ENCODE measurements at places on chromosomes 11 and 22.

DNA sequence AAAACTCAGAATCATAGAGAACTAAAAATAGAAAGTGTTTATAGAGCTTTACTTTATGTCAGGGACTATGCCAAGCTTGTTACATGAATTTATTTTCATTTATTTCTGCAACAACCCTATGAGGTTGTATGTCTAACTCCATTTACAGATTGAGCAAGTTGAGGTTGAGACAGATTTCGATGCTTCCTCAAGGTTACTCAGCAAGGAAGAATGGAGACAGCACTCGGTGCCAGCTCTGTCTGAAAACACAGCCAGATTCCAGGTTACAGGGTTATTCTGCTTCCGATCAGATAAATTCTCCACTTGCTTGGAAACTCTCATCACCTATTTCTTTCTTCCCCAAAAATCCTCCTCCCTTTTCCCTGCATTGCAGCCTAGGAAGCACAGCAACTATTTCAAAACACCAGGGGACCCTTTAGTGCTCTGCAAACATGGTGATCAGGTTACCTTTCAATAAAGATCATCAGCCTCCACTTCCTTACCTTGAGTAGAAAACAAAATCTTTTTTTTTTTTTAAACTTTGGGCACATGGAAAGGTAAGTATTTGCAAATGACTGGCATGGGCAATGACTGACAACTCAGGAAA lies 7.0 kb downstream of the MMP3 start:
- DNase-seq: no peak

DNA sequence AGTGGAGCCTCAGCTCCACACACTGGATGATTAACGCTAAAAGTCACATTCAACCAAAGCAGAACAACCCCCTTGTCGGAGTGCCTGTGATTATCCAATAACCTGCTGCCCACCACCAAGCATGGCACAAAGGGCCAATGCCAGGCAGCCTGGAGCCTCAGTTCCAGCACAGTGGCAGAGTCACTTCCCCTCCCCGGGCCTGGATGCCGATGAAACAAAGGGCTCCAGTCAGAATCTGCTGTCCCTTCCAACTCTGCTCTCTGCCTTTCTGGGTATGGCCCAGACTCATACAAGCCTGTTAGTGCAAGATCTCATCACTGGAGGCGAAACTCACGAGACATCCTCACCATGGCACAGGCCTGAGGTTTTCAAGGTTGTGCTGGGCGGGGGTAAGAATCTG lies 52.1 kb downstream of the CLTCL1 start:
- DNase-seq: no peak

DNA sequence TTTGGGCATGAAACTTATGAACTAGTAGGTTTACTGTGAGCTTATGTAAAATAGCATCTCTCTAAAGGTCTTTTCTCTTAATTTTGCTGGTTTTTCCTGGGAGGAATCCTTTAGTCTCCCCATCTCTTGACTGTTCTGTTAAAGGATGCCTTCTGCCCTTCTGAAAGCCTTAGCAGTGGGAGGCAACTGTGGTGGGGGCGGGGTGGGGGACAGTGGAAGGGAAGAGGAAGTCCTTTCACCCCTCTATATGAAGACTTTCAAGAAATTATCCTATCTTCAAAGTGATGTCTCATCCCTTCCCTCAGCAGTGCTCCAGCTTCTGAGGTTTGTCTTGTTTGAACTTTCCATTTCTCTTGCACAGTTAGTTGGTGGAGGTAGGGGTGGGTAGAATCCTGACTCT lies 73.1 kb downstream of the ELP4 start:
- DNase-seq: no peak

GRCh38 chr11:114192841-114193389 lies 103.3 kb upstream of the NNMT start:
- DNase-seq: no peak

DNA sequence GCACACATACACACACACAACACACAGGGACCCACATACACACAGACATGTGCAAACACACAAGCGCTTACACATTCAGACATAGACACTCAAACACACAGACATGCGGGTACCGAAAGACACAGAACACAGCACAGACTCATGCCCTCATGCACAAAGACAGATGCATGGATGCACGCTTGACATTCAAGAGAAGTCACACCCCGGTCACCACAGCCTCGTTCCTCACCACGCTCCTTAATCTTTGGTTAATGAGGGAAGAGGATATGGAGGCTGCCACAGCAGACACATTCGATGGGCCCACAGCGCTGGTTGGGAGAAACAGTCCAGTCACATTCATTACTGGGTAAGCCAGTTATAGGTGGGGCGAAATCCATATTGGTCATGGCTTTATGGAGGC lies 51.9 kb upstream of the EIF3D start:
- DNase-seq: no peak

GRCh38 chr11:83865636-83866461 lies 579.7 kb upstream of the CCDC90B start:
- no peak for DNase-seq

DNA sequence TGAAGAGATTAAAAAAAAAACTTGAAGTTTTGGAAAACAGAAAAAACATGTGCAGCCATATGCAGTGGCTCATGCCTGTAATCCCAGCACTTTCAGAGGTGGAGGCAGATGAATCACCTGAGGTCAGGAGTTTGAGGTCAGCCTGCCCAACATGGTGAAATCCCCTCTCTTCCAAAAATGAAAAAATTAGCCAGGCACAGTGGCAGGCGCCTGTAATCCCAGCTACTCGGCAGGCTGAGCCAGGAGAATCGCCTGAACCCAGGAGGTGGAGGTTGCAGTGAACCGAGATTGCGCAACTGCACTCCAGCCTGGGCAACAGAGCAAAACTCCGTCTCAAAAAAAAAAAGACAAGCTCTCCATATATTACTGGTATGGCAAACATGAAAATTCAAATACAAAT lies 7.6 kb downstream of the DLG2 start:
- DNase-seq: no peak

DNA sequence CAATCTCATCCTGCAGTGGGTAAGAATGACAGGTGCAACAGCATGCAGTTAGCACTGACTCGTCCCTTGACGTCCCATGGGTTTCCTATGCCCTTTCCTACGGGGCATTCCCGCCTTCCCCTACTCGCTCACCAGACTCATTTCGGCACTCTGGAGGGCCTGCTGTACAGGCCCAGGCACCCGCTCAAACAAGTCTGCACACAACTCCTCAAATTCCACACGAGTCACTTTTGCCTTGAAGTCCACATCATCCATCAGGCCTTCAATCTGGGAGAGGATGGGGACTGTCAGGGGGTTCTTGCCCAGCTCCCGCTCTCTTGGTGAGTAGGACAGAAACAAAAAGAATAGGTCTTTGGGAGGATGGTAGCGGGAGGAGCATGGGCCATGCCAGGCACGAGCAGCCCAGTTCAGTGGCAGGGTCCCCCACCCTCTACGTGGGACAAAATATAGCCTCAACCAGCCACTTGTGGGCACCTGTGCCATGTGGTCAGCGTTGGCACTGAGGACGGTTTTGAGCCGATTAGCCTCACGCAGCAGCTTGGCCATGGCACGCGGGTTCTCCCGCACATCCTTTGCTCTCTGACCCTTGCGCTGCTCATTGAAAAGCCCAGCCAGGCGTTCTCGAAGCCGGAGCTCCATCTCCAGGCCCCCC lies 4.7 kb downstream of the HYOU1 start:
- DNase-seq: no peak

DNA sequence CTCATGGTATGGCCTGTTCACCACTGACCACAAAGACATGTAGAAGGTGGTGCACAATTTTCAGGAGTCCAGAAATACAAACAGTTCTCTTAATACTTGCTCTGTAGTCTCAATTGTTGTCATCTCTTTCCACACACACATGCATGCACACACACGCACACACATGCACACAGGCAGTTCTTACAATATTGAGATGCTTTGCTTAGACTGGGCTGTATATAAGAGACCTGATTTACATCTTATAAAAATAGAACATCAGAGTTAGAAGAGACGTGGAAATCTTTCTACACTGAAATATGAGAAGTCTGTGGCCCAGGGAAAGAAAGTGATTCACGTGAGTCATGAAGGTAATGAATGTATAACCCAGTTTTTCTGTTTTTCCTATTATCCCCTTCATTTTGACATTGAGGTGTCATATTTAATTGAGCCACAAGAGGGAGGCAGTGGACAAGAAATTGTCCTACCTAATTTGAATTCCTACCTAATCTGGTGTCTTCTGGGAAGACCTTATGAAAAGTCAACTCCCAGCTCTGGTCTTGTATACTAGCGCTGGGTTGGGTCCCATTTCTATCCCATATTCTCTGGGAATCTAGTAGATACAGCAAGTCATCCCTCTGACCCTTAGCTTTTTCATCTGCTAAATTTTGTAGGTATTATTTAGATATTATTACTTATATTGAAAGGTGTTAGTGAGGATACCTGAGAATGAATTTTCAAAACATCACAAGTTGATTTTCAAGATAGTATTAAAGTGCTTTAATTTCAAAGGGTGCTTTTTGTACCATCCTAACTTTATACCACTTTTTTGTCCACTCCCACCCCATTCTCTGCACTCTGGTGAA lies 14.9 kb upstream of the MS4A4A start:
- no peak for DNase-seq

GRCh38 chr11:110972640-110973039 lies 260.4 kb upstream of the ARHGAP20 start:
- no peak for DNase-seq

- no peak for DNase-seq
Observed at GRCh38 chr22:45462034-45462655, 40.5 kb upstream of the FBLN1 start.

DNA sequence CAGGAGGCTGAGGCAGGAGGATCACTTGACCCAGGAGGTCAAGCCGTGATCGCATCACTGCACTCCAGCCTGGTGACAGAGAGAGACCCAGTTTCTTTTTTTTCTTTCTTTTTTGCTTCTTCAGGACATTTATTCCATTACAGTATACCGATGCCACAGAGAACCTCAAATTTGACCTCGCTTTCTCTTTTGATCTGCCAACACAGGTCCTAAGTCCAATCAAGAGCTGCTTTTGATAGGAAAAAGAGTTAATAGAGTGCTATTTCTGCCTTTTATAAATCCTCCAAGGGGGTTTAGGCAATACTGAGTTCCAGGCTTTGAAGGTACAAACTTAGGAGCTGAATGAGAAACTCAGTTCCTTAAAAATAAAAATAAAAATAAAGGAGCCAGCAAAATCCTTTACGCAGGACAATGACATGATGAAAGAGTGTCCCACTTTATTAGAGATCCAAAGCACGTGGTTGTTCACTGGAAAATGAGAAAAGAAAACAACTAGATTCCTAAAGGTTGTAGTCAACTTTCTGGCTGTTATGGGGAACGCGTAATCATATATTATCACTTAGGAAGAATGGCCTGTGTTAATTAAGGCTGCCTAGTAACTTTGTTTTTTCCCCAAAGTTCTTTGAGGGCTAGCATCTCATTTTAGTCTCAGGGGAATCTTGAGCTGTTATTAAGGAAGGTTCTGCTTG lies 27.2 kb downstream of the FADD start:
- DNase-seq: no peak

- no peak for DNase-seq
Observed at GRCh38 chr11:114678125-114679036, at the start of gene NXPE2. Gene NXPE2 (plus strand): TSS chr11:114678527. CDS start chr11:114678576, 49 bp downstream.

DNA sequence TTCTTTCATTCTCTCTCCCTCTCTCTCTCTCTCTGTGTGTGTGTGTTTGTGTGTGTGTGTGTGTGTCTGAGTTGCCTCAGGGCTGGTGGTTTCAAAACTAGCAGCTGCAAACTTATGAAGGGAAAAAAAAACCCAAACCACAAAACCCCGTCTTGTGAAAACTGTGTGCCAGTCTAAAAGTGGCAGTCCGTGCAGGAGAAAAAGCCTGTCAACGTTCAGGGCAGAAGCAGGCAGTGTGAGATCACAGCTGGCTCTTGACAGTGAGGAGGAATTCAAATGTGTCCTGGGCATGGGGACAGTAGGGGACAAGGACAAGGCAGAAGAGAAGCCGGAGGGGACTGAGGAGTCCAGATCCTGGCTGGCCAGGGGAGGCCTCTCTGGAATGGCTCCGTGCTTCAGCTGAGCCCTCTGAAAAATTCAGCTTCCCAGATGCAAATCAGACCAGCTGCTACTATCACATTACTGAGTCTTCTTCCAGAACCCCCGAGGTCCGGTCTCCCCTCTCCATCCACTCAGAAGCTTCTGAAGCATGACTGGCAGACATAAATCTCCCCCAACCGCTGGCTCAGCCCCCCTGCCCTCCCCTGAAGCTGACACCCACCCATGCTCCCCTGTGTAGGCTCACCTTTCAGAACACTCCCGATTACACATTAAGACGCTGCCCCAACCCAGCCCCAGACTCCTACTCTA lies 31.9 kb downstream of the FLI1 start:
- DNase-seq: peak; percentile 55
